ENCODE measurements at places on chromosomes 12 and 14.

GRCh38 chr12:24400533-24400932 lies 451.1 kb upstream of the SOX5 start:
- no peak for DNase-seq

DNA sequence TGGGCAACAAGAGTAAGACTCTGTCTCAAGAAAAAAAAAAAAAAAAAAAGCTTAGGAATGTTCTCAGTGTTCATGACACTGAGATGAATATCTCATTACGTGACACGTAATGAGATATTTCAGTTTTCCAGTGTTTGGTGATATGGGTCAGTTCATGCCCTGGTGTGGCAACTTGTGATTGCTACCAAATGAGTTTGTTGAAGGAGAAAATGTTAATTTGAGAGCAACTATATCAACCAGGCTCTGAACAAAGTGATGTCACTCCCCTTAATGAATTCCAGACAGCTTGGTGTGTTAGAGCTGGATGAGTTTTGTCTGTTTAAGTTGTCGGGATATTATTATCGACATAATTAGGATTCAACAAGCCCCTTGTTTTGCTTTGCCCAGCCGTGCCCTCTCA lies 211.7 kb downstream of the DPF3 start:
- DNase-seq: no peak

- DNase-seq: no peak
These were observed 20.4 kb downstream of the LTBR start for GRCh38 chr12:6404390-6404789.

DNA sequence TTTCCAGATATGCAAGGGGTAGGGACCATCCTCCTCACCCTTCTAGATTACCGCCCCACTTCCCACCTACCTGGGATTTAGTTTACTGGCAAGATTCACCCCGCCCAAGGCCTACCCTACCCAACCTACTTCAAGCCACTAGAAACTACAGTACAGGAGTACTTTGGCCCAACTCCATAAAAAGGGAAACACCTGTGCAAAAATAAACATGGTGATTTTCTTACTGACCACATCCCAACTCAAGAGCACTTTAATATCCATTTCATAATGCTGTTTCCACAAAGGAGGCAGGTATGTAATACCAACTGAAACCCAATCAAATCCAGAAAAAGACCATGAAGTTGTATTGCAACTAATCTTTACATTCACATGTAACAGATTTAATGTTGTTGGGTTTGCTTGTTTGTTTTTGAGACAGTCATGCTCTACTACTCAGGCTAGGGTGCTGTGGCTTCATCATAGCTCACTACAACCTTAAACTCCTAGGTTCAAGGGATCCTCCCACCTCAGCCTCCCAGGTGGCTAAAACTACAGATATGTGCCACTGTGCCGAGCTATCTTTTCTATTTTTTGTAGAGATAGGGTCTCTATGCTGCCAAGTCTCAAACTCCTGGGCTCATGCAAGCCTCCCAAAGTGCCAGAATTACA lies 41.7 kb upstream of the RAP1B start:
- DNase-seq: no peak

DNA sequence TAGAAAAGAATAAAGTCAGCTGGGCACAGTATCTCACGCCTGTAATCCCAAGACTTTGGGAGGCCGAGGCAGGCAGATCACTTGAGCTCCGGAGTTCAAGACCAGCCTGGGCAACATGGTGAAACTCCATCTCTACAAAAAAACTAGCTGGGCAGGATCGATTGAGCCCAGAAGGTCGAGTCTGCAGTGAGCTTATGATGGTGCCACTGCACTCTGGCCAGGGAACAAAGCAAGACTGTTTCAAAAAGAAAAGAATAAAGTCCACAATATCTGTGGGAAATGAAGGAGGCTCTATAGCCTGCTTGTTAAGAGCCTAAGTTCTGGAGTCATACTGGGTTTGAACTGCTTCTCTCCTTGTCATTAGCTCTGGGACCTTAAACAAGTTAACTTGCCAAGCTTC lies 7.9 kb downstream of the MAPK1IP1L start:
- no peak for DNase-seq

DNA sequence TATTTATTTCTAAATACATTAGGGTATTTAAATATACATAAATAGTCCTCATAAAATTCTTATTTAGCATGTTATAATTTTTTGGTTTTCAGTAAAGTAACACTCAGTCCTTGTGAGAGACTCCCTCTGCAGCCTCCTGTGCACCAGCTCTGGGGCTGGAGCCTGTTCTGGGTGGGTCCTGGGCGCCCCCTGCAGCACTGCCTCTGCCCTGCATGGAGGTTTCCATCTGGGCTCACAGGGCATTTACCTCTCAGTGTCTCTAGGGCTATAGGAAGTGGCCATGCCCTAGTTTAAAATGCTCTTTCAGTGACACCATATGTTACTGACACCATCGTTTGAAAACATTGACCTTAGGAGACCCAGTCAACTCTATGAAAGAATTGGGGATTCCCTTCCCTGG lies 1155.2 kb downstream of the TMEM121 start:
- DNase-seq: no peak

GRCh38 chr14:51283402-51284085 lies 43.5 kb downstream of the TMX1 start:
- DNase-seq: peak; percentile 93

DNA sequence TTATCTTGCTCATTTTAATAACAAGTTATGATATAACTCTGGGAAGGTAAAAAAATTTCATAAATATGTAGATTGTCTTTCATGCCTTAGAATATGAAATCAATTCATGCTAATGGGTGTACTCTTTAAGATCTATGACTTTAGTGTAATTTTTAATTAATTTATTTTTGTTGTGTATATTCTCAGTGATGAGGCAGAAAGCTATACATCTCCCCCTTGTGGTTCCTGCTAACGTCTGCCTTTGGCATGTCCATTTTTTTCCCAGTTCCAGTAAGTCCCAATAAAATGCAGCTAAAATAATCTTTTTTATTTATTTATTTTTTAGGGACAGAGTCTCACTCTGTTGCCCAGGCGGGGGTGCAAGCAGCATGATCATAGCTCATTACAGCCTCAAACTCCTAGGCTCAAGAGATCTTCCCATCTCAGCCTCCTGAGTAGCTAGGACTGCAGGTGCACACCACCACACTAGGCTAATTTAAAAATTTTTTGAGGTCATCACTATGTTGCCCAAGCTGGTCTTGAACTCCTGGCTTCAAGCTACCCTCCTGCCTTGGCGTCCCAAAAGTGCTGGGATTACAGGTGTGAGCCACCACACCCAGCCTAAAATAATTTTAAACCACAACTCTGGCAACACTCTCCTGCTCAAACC lies 3.3 kb upstream of the CHURC1 start:
- DNase-seq: peak; percentile 43

Data from NCI-H446 (cell line).